Caudate nucleus (tissue), 63 donors: ENCODE measurements at places on chromosomes 1 and 21.

GRCh38 chr1:178335426-178335825, 161.3 kb downstream of the CLEC20A start:
- no peak for DNase-seq

DNA sequence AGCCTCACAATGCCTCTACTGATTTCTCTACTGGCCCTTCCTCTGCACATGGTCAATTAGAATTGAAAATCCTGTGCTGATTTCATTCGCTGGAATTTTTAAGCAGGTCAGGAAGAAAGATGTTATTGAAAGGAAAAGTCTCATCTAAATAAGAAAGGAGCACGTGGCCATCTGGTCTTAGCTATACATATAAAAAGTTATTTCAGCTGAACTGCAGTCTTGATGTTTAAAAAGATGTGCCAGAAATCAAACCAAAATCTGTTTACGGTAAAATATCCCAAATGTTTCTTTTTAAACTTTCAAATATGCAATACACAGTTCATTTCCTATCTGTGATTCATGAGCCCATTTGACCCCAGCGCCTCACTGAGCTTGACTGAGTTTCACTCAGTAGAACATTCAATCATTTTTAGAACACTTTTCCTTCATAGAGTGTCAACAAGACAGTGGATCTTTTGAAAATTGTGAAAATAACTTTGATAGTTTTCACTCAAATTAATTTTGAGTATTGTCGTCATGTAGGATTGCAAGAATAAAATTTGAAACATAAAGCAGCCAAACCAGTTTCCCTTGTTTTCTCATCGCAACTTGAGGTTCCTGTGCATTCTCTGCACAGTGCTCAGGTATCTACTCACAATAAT, 293.6 kb downstream of the PTPRC start:
- DNase-seq = no peak

GRCh38 chr1:47574451-47575165, 136.8 kb downstream of the FOXD2 start:
- DNase-seq = no peak

DNA sequence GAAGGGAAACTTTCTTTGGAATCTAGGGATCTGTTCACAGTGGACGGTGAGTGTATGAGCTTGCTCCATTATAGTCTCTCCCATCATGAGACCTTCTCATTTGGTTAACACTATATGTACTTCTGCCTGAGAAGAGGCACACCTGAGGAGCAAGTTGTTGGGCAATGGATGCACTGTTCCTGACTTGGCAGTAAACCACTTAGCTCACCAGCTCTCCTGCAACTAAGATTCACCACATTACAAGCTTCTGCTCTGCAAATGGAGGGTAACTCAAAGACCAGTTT, 10.2 kb downstream of the MACF1 start:
- no peak for DNase-seq

DNA sequence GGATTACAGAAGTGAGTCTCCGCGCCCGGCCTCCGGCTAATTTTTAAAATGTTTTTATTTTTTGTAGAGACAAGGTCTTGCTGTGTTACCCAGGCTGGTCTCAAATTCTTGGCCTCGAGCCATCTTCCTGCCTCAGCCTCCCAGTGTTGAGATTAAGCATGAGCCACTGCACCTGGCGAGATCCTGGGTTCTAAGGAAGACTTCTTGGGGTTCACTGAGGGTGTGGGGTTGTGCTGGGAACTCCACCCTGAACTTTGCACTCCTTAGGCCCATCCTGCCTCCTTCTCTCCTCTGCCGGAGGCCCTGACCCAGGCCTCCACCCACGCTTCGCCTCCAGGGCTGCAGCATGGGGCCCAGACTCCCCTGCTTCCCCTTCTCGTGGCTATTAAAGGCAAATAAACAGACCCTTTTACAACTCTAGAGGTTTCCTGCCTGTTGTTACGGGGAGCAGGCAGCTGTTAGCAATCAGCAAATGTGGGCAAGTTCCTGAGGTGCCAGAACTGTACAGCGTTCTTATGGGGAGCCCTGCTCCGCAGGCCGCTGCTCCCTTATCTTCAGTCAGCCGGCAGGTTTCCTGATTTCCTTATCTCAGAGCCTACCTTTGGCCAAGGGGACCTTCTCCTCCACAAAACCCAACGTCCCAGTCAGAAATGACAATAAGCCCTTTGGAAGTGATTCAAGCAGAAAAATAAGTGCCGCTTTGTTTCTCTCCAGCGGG, 41.0 kb upstream of the LIN9 start:
- no peak for DNase-seq

- peak; percentile 99 for DNase-seq
Measured at GRCh38 chr1:207499573-207499972, 3.6 kb downstream of the CR1 start.

DNA sequence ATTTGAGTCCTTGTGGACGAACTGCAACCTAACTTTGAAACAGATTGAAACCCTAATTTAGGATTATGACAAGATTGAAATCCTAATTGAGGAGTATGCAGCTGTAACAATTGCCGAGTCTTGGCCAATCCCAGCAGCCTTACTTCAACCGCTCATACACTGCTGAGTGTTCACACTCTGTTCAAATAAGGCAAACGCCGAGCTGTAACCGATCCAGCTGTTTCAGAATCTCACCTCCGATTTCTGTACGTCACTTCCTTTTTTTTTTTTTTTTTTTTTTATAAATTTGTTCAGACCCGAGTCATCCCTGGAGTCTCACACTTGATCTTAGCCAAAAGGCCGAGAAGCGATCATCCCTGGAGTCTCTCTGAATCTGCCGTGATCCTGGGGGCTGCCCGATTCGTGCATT, 22.3 kb upstream of the ATP5PO start:
- DNase-seq = no peak

DNA sequence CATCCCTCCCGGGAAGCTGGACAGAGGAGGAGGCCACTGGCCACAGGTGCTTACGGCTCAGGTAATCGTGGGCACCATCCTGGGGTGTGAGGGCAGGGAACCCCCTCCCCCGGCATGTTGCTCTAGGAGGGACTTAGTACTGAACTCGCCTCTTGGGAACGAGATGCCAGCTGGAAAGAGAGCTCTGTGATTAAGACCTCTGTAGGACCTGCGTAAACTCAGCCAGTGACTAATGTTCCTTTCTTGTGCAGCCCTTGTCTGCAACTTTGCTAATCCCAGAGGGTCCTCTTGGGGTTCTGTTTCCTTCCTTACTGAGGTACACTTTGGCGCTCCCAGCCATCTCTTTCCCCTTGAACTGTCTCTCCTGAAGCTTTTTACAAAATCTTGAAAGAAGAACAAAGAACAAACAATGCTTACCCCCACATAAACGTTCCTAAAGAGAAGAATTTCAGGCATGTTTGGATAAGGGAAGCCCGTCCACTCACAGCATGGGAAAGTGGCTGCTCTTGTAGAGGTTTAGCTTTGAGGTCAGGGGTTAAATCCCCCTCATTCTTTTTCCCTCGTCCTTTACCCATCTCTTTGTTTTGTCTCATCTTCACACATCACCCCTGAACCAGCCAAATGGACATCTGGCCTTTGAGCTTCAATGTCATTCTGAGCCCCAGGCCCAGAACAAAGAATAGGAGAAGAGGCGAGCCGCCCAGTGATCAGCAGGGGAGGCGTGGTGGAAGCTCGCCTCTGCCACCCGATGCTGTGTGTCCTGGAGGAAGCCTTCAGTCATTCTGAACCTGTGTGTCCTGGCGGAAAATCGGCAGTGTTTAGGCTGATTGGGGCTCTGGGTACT, 37.4 kb downstream of the CITED4 start:
- no peak for DNase-seq

DNA sequence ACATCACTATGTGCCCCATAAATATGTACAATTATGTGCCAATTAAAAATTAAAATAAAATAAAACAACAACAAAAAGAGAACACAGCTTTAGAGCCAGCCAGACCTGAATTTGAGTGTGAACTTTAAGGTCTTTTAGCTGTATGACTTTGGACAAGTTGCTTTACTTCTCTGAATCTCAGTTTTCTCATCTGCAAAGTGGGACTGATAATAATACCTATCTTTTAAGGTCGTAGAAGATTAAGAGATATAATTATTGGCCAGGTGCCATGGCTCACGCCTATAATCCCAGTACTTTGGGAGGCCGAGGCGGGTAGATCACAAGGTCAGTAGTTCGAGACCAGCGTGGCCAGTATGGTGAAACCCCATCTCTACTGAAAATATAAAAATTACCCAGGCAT, 3.3 kb upstream of the VPS72 start:
- DNase-seq = no peak

DNA sequence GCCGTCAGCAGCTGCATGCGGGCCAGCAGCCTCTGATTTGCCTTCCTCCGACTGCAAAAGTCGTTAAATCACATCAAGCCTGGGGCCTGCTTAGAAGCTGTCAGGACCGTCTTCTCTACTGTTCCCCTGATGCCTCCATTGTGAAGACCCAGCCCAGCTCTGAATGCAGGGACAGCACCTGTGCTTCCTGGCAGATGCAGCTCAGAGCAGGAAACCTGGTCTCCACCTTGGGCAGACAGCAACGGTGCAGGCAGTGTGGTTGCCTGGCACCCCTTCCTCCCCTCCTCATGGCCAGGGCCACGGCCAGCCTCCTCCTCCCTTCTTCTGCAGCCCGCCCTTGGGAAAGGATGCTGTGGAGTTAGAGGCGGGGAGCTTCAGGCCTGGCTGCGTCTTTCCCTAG, 92.3 kb upstream of the COL6A1 start:
- DNase-seq = no peak
